ENCODE measurements at places on chromosomes 16 and 17. TPM values are rescaled to one million over a fixed set of nuclear protein-coding genes. Genes with fewer than 3 reads are reported as not detected.

DNA sequence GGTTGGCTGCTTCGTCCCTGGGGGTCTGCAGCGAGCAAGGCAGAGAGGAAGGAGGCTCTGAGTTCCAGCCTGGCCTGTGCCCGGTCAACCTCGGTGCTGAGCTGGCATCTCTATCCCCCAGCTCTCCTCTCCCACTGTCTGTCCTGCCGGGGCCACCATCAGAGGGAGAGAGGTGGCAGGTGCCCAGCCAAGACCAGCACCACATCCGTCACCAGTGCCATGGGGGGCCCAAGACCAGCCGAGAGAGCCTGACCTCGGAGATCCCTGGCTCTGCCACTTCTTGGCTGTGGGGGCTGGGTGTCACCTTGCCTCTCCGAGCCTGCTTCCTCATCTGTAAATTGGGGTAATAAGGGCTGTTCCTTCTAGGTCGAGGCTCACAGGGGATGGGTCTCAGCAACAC lies 560 bp upstream of the P2RX1 start:
- DNase-seq: no peak
- H3K4me1 ChIP-seq: peaks cover 33% of the 10 kb centered on the region
- no peaks in the 10 kb centered on the region for H3K36me3 ChIP-seq
- no peaks in the 10 kb centered on the region for H3K27me3 ChIP-seq
- H3K4me3 ChIP-seq: no peak overlapping the region

DNA sequence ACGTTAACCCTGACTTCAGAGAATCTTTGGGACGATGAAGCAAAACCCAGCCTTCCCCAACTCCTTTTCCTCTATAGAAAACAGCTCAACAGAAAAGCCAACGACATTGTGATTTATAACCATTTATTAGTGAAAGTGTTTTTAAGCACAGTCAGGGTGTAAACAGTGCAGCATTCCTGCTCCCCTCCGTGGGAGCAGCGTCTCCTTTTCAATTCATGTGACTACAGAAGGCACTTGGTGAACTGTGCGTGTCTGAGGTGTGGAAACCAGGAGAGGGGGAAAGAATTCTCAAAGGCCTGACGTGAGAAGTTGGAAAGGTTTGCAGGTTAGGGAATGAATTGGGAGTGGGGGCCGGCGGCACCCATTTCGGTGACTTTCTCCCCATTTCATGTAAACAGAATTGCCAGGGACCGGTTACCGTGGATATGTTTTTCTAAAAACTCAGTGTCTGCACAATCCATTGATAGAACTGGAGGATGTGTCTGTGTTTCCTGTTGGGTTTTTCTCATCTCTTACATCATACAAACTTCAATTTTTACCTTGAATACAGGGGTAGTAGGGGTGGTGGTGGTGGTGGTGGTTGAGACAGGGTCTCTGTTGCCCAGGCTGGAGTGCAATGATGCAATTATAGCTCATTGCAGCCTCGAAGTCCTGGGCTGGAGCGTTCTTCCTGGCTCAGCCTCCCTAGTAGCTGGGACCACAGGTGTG lies 53.1 kb downstream of the NDE1 start:
- H3K4me1 ChIP-seq: peaks cover 23% of the 10 kb centered on the region
- DNase-seq: no peak
- no peak overlapping the region for H3K4me3 ChIP-seq
- H3K36me3 ChIP-seq: peaks cover 30% of the 10 kb centered on the region

MYH11 gene
- total RNA-seq: not detected

KRT28 gene
- not detected for total RNA-seq

VTN gene
- total RNA-seq: not detected

CAVIN1 gene
- total RNA-seq: 4.4 TPM

KRTAP4-5 gene
- not detected for total RNA-seq
